T-cell (primary cell): ENCODE measurements at places on chromosomes 1 and 21.

GRCh38 chr1:234114648-234115307, 210.3 kb downstream of the SLC35F3 start:
- no peak overlapping the region for H3K27ac ChIP-seq
- H3K27me3 ChIP-seq: peaks cover 8% of the 10 kb centered on the region
- no peaks in the 10 kb centered on the region for H3K4me1 ChIP-seq
- no peak for DNase-seq

- no peaks in the 10 kb centered on the region for H3K36me3 ChIP-seq
- no peak overlapping the region for H3K27ac ChIP-seq
- no peak overlapping the region for H3K4me3 ChIP-seq
- no peak for DNase-seq
These were observed 301.7 kb upstream of the KAZN start for GRCh38 chr1:14296795-14297194.

- no peak overlapping the region for H3K27ac ChIP-seq
- DNase-seq: no peak
- no peaks in the 10 kb centered on the region for H3K4me1 ChIP-seq
- H3K4me3 ChIP-seq: no peak overlapping the region
- H3K27me3 ChIP-seq: no peaks in the 10 kb centered on the region
These were observed 1058.0 kb upstream of the ADGRL4 start for GRCh38 chr1:80064524-80064923.

DNA sequence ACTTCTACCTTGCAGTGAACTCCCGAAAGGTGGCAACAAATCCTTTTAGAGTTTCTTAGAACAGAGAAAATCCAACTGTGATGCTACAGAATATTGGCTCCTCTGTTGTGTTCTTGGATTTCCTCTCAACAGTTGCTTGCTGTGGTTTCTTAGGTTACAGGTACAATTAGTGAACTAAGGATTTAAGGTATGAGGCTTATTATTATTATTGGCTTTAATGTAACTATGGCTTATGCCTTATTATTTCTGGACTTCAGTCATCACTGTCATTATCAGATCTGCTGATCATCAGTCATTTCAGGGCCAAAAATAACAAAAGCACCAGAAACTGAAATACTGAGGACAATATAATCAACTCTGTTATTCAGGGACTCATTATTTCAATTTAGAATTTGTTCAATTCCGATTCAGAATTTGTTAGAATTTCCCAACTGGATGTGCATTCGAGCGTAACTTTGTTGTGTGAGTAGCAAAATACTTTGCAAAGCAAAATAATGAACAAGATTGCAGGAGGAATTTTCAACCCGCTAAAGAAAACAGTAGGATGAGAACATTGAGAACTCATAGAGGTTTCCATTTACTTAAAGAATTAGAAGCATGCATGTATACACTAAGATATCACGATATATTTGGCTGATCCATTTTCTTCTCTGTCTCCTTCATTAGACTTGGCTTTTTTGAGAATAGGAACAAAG, 65.5 kb upstream of the AK4 start:
- no peak for DNase-seq
- H3K27me3 ChIP-seq: no peaks in the 10 kb centered on the region
- no peak overlapping the region for H3K27ac ChIP-seq
- H3K36me3 ChIP-seq: no peaks in the 10 kb centered on the region

- H3K36me3 ChIP-seq: no peaks in the 10 kb centered on the region
- H3K4me3 ChIP-seq: no peak overlapping the region
These were observed 454.1 kb upstream of the USP24 start for GRCh38 chr1:55669293-55669692.

- no peaks in the 10 kb centered on the region for H3K36me3 ChIP-seq
- DNase-seq: no peak
- H3K4me3 ChIP-seq: no peak overlapping the region
- no peak overlapping the region for H3K27ac ChIP-seq
- H3K4me1 ChIP-seq: peaks cover 5% of the 10 kb centered on the region
These were observed 126.2 kb downstream of the CNIH3 start for GRCh38 chr1:224742349-224742748.

DNA sequence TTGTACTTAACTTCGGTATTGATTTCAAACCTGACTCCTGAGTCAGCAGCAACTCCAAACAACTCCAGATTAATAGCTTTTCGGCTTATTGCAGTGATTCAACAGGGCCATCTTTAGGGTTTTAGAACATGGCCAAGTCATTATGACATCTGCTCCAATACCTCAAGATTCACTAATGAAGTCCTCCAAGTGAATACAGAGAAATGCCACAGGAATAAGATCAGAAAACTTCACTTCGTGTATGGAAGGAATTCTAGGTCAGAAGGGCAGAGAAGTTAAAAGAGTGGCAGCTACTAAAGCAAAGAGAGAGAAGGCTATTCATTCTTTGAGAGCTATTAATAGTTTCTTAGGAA, 7.6 kb upstream of the C1orf116 start:
- H3K4me1 ChIP-seq: no peaks in the 10 kb centered on the region
- H3K27me3 ChIP-seq: peaks cover 3% of the 10 kb centered on the region
- no peak for DNase-seq
- no peak overlapping the region for H3K4me3 ChIP-seq
- H3K36me3 ChIP-seq: no peaks in the 10 kb centered on the region
